ENCODE measurements at places on chromosomes 7 and 10.

GRCh38 chr10:3068201-3068967 is 1.0 kb downstream of the PFKP start:
- DNase-seq = peak; percentile 88

- DNase-seq = no peak
These were observed 60.0 kb downstream of the GRK5 start for GRCh38 chr10:119267384-119267783.

DNA sequence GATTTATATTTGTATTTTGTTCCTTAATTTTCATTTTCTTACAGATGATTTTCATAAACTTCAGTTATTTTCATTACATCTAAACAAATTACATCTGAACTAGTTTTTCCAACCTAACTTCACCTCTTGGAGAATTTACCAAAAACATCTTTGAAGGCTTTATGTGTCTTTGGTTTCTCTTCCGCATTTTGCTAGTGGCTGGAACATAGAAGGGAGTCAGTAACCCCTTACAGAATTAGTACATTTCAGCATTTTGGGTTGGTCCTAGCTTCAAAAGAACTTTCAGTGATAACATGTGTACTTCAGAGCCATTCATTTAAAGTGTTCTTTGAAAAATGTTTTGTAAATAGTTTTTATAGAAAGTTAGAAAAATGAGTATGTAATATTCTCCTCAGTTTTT is 169.8 kb upstream of the MTPN start:
- no peak for DNase-seq

- DNase-seq = no peak
These were observed 58.6 kb downstream of the LAMB4 start for GRCh38 chr7:108071551-108071950.

GRCh38 chr7:152574892-152575548 is 100.9 kb downstream of the XRCC2 start:
- DNase-seq = no peak

- no peak for DNase-seq
These were observed 326.2 kb downstream of the FRMD4A start for GRCh38 chr10:14004536-14004935.

DNA sequence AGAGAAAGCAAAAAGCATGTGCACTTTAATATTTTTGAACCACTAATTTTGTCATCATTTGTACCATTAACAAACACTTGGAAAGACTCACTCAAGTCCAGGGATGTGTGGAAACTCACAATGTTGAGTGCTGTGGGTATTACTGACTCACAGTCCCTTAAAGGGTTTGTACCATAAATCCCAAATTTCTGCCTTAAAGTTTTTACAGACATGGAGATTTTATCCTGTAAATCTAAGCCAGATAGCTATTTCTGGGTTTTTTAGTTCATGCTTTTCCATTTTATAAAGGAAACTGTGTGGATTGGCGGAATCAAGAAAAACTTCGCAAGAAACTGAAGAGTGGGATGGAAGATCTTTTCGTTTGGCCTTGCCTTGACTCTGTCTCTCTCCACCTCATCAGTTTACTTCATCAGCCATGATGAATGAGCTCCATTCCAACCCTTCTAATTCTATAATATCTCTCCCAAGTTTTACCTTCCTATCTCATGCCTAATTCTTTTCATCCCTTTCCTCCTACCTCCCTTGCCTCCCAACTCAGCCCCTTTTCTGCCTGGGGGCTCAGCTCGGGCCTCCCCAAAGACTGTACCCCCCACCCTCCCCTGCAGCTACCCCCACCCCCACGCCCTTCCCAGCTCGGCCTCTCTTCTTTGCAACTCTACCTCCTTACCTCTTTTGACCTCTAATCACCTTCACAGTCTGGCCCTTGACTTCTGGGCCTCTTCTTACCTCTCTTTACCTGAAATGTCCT is 218.5 kb upstream of the MKLN1 start:
- peak; percentile 63 for DNase-seq

DNA sequence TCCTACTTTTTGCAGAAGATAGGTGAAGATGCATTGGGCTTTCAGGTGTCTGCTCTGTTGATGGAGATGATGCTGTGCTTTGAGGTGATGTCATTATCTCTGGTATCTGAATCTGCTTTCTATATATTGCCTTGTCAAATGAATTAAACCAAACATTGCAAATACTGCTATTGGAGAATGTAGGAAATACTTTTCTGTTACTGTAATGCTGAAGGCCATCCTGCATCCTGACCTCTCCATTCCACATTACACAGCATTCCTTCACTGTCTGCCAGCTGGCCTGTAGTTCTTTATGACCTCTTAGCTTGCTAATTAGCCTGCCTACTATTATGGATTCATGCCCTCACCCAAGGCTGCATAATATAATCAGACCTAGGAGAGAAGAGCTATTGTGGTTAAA is 73.2 kb downstream of the VCL start:
- DNase-seq = no peak

DNA sequence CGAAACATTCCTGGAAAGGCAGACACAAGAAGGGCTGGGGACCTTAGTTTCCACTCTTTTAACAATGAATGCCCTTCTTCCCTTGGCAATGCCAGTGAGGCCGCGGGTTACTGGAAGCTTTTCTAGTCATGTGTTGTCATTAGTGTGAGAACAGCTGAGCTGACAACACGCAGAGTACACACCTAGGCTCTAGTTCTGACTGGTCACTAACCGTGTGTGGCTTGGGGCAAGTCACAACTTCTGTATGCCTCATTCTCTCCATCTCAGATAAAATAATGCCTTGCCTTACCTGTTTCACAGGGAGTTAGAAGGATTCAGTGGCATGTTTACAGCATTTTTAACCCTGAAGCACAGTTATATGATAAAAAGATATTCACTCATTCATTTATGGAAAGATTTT is 31.7 kb downstream of the FBH1 start:
- DNase-seq = no peak

- DNase-seq = no peak
These were observed 50.8 kb downstream of the MICALL2 start for GRCh38 chr7:1408466-1408865.

- peak; percentile 69 for DNase-seq
These were observed 63.4 kb upstream of the PLA2G12B start for GRCh38 chr10:73017955-73018480.

DNA sequence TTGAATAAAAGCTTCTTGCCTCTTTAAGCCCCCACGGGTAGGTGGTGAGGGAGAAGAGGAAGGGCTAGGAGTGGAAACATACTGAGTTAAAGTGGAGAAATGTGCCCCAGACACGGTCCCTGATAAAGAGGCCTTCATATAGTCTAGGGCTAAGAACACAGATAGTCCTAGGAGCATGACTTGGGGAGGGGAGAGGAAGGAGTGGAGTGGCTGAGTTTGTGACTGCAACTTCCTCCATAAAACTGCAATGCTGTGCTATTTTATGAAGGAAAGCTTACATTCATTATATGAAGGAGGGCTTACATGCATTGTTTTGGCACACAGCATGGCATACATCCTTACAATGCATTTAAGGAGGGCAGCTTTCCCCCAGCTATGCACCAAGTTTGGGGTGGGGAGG is 1129.4 kb upstream of the LRRTM3 start:
- DNase-seq = no peak

- DNase-seq = peak; percentile 95
These were observed 11.9 kb downstream of the HNRNPF start for GRCh38 chr10:43396928-43397624.

DNA sequence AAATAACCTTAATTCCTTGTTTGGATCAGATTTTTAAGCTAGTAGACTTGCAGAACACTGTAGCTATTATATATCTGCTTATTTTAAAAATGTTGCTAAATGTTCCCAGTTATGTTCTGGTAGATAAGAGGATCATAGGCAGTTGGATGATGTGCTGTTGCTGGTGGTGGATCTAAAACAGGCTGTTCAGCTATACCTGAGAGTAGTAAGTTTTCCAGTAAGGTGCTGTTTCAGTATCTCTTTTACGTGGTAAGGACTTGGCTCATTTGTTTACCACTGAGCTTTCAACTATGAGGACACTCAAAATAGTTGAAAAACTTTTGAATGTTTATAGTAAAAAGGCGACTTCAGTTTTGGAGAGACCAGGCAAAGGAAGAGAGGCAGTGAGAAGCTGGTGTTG is 180.9 kb downstream of the CDK14 start:
- DNase-seq = peak; percentile 47

DNA sequence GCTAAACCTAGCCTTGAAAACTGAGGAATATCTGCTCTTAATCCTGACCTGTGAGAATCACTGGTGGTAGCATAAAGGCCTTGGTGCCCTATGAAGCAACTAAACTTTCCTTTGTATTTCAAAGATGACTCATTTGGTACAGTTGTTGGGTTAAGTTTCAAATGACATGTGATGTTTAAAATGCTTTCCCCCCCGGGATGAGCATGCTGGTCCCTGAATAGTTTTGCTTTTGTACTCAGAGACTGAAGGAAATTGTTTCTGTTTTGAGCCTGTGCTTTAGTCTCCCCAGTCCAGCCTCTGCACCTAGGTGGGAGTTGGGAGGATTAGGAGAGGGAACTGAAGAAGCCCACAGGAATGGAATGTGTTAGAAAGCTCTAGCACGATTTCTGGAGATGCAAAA is 258.9 kb upstream of the NPY start:
- DNase-seq = no peak

DNA sequence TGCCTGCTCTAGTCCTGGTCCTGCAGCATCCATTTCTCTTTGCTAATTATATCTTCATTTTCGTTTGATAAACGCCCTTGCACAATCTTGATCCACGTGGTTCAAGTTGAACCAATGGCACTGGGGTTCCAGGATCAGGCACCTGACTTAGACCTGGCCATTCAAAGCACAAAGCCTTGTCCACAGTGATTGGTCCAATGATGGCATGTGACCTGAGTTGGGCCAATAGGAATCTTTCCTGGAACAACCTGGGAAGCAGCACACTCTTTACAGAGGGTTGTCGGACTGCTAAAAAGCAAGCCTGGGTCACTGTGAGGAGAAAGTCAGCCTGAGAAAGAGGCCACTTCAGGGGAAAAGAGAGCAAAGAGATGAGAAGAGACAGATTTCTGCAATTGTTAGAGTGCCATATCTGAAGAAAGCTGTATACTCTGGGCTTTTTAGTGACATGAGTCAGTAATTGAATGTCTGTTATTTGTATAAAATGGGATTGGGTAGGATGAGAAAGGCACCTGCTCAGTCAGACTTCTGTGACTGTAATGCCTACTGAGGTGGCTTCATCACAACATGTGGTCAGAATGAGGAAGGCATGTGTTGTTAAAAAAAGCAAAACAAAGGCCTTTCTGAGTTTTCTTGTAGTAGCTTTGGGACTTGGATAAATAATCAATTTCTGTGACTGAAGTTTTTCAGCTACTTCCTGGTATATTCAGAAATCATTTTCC is 4.4 kb upstream of the STEAP4 start:
- DNase-seq = no peak

DNA sequence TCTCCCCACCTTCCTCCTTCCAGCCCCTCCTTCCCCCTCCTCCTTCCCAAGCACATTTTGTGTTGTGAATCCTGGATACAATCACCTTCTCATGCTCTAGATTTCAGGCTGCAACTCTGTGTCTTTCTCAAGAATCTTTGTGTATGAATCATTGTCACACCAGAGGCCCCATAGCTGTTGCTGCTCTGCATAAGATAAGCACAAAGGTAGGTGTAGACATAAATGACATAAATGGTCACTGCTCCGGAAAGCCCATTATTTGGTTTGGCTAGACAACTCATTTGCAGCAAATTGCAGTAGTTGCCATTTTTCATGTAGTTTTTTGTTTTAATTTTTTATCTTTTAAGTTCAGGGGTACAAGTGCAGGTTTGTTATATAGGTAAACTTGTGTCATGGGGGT is 216.3 kb upstream of the NRP1 start:
- no peak for DNase-seq

DNA sequence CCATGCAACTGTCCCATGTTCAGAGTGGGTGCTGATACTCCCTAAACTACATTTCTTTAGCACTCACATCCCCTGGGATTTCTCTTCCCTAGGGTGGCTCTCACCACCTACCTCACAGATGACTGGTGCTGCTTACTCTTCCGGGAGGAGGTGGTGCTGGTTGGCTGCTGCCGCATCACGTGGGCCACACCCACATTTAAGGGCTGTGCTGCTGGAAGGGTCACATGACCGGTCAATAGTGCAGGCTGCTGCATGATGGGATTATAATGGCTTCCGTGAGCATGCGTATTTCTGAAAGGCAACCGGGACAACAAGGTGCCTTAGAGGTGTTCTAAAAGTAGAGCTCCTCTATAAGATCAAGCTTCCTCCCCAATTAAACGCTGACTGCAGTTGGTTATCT is 76.8 kb downstream of the CLEC2L start:
- no peak for DNase-seq

GRCh38 chr7:405489-406211 is 114.0 kb downstream of the PDGFA start:
- no peak for DNase-seq

Measured in Karpas-422 (cell line).